HT-29 (cell line): ENCODE measurements at places on chromosomes 16 and 17.

DNA sequence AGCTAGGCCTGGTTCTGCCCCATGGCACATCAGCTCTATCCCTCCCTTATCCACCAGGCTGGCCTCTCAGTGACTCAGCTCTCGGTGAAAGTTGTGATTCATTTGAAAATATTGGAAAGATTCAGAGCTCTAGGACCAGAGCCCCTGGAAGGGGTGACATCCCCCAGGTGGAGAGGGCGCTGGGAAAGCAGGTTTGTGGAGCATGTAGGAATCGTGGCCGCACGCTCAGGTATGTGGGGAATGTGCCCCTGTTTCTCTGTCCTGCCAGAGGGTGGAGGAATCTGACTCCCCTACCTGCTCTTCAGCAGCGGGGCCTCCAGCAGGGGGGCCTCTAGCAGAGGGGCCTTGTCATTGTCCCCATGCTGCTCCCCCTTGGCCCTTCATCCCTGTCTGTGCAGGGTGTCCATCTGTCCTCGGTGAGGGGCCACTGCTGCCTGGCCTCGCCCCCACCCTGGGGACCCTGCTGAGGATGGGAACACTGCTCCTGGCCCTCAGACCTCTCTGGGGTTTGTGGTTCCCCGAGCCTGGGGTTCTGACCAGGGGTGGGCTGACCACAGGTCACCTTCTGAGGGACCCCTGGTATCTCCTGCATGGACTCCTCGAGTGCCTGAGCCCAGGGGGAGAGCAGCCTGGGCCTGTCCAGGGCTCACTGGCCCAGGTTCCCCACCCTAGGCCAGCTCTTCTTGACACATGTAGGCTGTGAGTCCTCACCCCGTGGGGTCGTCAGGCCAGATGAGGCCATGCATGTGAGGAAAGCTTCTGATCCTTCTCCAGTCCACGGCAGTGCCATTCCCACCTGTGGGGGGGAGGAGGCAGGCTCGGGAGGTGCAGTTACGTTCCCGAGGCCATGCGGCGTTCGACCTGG lies 47.5 kb downstream of the NT5M start:
- no peak for DNase-seq

DNA sequence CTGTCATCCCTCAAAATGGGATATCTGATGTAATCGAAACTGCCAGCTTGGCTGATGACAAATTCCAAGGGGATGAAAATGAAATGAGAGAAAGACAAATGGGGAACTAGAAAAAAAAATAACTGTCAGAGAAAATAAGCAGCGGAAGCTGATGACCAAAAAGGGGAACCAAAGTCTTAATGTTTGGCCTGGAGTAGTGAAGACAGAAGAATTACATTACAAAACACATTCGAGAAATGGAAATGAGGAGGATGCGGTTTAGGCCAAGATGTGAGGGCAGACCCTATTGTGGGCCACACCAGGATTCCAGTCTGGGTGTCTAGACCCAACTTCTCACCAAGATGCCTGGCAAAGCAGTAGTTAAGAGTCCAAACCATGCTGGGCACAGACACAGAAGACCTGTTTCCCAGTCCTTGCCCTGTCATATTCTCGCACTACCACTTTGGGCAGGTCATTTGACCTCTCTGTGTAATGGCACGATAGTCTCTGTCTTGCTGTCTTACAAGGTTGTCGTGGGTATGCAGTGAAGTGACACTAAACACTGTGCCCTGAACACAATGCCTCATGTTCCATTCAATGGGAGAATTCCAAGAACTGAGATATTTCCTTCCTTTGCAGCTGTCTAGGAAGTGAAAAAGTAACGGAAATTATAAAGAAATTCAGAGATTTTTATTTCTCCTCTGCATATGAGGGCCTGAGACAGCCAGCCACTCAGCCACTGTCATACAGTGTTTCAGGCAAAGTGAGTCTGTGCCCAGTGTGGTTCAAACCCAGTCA lies 12.3 kb upstream of the CCL2 start:
- DNase-seq, result no peak

DNA sequence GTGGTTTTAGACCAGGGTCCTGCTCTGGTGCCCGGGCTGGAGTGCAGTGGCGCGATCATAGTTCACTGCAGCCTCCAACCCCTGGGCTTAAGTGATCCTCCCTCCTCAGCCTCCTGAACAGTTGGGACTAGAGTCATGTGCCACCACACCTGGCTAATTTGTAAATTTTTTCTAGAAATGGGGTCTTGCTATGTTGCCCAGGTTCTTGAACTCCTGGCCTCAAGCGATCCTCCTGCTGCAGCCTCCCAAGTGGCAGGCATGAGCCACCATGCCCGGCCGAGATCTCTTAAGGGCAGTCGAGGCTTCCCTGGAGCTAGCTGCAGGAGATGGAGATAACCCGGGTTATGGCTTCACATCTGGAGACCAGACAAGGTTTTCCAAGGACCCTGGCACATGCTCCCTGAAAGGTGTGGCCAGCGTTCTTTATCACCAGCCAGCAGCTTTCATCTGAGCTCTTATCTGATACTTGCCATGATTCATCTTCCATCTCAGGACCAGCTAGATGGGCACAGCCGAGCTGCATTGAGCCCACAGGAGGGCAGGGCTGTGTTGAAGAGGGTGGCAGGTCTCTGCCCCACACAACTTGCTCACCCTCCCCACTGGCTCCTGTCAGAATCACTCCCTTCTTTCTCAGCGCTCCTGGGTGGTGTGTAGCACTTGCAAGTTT lies 28.6 kb downstream of the SCNN1B start:
- no peak for DNase-seq

DNA sequence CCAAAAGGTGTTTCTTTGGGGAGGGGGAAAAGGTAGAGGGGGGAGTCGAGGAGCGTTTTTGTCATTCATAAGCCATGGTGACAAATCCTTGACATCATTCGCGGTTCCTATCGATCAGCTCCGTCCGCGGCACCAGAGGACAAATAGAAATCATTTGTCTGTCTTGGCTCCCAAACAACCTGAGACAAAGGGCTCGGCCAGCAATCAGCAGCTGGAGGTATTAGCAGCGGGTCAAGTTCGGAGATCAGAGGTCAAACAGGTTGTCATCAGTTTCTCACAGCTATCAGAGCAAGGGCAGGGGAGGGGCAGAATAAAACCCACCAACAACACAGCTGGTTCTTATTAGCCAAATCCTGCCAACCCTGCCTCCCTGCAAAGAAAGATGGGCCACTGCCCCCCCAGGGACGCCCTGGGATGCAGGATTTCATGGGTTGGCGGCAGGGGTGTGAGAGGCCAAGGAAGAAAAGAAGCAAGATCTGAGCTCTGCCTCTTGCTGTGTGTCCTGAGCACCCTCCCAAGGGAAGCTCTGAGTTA lies 145.3 kb upstream of the LHX1 start:
- no peak for DNase-seq
